ENCODE measurements at places on chromosomes 7 and 10. TPM values are rescaled to one million over a fixed set of nuclear protein-coding genes. Genes with fewer than 3 reads are reported as not detected.

FANK1 gene
- 0.99 TPM for total RNA-seq

SPACDR gene
- total RNA-seq = 5.7 TPM

DNA sequence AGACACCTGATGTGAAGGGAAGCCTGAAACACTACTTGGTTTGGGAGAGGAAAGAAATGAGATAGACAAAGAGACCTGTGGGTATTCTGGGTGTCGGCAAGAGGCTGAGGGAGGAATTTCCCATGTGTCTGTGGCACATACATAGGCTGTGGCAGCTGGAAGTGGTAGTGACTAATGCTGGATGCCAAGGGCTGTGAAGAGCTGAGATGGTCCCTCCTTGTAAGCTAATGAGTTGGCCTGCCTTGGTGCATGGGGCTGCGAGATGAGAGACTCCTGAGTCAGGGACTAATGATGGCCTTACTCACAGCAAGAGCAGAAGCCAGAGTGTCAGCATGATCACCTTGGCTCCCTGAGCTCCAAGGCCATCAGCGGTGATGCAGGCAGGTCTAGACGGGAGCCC is 119.0 kb upstream of the EEPD1 start:
- DNase-seq = no peak

DNA sequence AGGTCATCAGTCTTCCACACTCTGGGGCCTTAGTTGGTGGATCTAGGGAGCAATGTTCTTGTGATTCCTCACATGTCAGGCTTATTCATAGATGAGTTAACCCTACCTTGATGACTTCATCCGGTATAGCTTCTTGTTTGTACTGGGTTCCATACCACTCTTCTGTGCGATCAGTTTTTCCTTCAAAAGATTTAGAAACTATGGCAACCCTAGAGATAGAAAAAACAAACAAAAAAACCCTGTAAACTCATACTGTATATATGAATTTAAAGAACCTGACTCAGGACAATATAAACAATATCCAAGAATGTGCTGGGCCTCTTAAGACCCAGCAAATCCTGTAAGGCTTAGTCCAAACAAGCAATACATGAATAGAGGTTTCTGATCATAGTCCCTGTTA is 83.5 kb downstream of the IDE start:
- no peak for DNase-seq

GRCh38 chr7:28581351-28581750 is 169.0 kb downstream of the CREB5 start:
- DNase-seq = no peak

DNA sequence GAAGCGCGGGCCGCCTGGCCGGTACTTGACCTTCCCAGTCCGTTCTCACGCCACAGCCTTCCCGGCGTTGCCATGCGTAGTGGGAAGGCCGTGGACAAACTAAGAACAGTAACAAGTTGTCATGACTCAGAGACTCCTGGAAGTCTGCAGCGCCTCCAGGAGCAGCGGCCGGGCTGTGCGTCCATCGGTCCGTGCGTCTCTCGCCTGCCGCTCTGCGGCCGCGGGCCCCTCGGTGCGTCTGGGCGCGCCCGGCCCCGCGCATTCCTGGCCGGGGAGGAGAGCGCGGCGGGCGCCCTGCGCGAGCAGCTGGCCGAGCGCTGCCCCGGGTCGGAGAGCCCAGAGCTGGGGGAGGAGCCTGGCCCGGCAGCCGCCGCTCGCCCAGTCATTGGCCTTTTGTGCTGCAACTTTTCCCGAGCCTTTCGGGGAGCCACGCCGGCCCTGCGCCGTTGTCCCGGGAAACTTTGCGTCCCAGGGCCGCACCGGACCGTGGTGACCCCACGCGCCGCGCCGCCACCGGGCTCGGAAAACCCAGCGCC is 123.7 kb downstream of the TACC2 start:
- no peak for DNase-seq

DNA sequence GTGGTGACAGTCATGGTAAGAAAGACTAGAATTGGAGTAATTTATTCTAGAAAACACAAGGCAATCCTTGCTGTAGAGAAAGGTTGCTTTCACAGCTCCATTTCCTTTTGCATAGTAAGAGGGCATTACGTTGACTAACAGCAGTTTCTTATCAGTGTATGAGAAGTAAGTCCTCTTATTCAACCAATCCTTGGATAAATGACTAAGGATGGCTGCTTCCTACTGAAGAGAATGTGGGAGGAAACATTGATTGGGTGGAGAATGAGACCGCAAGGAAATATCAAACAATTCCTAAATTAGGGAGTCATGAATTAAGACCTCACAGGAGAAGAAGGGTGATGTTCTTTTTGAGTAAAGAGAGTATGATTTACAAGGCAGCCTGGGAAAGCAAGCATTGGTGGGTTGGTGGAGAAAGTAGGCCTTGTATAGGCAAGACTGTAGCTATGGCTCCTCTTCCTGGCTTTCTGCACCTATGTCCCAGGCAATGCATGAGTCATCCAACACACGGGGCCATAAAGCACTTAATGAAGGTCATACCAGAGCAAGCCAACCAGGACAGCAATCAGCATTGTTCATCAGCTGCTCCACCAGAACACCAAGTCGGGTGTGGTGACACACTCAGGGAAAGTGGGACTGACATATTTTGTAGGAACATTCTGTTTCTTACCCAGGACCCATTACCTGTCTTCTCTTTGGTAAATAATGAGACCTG is 5.6 kb downstream of the MGAM start:
- DNase-seq = no peak

GRCh38 chr7:50718876-50719275 is 63.8 kb downstream of the GRB10 start:
- no peak for DNase-seq

DNA sequence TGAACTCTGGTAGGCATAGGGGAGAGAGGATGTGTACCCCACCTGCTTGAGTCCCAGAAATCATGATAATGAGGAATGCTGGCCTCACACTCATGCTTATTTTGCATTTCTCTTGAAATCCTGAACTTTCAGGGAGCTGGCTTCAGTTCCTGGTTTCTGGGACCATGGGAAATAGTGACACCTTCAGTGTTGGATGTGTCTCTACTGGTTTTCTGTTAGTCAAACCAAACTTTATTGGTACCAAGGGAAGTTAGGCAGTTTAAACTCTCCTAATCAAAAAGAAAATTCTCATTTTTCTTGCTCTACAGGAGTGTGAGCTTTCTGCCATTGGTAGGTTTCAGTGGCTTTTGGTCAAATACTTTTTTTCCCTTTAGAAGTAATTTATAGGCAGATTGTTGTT is 11.8 kb upstream of the PCGF5 start:
- DNase-seq = no peak

DNA sequence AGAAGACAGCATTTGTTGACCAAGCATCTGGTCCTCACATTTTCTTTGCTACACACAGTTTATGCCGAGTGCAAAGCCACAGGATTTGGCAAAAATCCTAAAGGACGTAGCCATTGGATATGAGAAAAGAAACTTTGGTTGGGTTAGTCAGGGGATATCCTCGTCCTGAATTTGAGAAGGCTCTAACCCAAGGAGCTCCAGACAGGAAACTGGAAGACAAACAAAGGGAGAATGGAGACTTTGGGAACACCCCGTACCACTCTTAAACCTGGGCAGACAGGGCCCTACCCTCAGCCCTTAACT is 146.6 kb upstream of the FRMD4A start:
- no peak for DNase-seq

- no peak for DNase-seq
Observed at GRCh38 chr7:89680161-89680560, 474.1 kb upstream of the STEAP1 start.

GRCh38 chr10:103849880-103850571 is 5.3 kb downstream of the SH3PXD2A start:
- DNase-seq = no peak

DNA sequence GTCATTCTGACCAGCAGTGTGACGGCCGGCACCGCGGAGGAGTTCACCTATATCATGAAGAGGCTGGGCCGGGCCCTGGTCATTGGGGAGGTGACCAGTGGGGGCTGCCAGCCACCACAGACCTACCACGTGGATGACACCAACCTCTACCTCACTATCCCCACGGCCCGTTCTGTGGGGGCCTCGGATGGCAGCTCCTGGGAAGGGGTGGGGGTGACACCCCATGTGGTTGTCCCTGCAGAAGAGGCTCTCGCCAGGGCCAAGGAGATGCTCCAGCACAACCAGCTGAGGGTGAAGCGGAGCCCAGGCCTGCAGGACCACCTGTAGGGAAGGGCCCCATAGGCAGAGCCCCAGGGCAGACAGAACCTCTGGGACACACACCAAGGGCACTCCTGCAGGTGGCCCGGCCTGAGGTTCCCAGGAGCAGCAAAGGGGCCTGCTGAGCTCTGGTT is 9.0 kb downstream of the RBP3 start:
- no peak for DNase-seq

GRCh38 chr10:50882540-50882983 is 2.9 kb downstream of the A1CF start:
- DNase-seq = no peak

Data from CD4-positive, alpha-beta memory T cell (primary cell).